ENCODE measurements at places on chromosomes 5 and 9.
A peak's percentile ranks its signal among the peaks of the same experiment; 100 is the strongest.

DNA sequence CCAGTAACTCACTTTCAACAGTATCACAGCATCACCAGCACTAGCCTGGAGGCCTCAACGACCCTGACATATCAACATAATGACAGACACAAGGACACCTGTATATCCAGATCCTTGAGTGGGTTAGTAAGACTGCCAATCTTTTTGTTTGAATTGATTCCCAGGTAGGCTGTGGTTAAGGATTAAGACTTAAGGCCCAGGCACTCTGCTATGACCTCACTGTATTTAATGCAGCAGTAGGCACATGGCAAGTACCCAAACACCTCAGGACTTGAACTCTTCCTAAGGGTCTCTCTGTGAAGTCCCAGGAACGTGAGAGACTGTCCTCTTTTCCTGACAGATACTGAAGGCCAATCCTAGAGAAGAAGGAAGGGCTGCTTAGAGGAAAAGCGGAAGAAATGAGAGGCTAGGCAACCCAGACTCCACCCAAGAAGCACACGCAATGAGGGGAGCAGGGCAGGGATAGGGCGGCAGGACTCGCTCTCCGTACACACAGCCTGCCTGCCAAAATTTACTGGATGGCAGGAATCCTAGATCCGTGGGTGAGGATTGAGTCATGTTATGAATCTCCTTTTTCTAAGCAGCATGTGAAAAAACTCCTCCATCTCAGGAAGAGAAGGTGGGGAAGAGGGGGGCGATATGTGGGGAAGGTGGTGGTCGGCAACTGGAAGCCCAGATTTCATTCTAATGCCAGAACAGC, 93.4 kb downstream of the SIL1 start:
- no peak for DNase-seq

GRCh38 chr9:112921549-112921948, 30.9 kb upstream of the SLC46A2 start:
- DNase-seq: no peak

DNA sequence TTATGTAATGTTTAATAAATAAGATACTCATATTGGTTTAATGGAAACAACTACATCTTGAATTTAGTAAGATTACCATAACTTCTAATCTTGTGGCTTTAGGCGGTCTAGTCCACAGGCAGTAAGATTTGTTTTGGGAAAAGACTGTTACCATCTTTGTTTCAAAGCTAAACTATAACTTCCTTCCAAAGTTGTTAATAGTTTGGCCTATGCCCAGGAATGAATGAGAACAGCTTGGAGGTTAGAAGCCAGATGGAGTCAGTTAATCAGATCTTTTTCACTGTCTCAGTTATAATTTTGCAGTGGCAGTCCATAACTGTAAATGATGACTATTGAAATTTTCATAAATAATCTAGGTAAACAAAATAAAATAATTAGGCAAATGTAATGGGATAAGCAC, 241.8 kb upstream of the KLF9 start:
- DNase-seq: no peak

- DNase-seq: no peak
Measured at GRCh38 chr5:59615272-59615671, 278.3 kb downstream of the PDE4D start.

- DNase-seq: no peak
Measured at GRCh38 chr5:61277190-61277589, 54.9 kb upstream of the ZSWIM6 start.

- DNase-seq: no peak
Measured at GRCh38 chr5:175281714-175282113, 162.3 kb downstream of the DRD1 start.

DNA sequence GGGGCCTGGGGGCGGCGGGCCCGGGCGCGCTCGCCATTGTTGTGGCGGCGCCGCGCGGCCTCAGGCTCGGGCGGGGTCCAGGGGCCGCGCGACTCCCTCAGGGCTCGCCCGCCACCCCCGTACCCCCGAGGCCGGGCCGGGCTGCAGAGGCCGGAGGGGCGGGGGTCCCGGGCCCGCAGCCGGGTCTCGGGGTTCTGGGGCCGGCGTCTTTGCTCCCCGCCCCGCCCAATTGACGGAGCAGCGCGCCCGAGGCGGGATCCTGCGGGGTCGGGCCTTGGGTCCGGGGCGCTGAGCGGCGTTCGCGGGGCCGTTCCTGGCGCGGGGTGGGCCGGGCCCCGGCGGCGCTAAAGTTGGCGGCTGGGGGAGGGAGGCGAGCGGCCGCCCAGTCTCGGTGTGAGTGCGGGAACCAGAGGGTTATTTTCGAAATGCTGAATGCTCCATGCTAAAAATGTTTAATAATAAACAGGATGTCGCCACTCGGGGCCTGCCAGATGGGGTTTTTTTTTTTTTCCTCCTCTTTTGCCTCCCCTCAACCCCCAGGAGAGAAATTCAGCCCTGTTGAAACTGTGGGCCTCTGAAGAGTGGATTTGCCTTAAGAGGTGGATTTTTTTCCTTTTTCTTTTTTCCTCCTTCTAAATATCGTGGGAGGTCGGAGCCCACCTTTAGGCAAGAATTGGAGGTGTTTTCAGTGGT, 724 bp downstream of the PRRC2B start:
- DNase-seq: peak; percentile 49

- DNase-seq: no peak
Measured at GRCh38 chr5:132907161-132907560, 33.7 kb downstream of the LEAP2 start.

GRCh38 chr5:40124367-40124766, 555.3 kb upstream of the PTGER4 start:
- no peak for DNase-seq

GRCh38 chr5:150637245-150638052, 3.0 kb upstream of the SYNPO start:
- no peak for DNase-seq

DNA sequence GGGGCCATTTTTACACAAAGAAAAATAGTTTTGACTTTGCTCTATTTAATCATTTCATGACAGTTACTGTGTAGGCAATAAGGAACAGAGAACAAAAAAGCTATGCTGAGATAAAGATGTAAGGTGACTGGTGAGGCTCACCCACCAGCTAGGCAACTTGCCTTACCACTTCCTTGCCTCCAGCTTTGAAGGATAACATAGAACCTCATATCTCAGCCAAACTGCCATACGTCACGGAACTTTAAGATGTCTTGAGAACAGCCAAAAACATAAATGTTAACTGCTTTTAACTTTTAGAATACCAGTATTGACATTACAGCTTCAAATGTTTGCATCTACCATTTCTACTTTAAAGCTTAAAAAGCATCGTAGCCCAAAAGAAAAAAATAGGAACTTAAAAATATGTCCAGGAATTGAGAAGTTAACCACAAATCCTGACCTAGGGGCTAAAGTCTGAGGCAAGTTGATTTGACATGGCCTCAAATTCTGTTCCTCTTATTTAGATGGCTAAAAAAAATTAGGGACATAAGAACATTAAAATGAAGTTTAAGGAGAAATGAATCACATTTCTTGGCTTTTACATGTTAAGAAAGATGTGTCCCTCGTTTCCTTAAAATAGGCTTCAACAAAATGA, 7.7 kb upstream of the GCNT4 start:
- DNase-seq: no peak

DNA sequence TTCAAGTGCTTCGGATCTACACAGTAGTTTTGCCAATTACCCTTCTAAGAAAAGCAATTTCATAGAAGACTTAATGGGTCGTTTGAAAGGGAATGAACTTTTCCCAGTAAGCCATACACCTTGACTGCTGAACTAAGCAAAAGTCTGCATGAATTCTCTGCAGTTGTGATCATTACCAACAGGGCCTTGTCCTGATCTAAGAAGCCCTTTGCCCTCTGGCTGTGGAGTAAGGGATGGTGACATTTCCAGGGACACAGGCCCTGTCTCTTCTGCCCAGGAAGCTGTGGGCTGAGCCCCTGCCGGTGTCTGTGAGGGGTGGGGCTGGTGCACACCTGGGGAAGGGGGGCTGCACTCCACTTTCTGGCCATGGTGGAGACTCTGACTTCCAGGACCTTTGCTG, 30.5 kb downstream of the ZDHHC11 start:
- DNase-seq: no peak

DNA sequence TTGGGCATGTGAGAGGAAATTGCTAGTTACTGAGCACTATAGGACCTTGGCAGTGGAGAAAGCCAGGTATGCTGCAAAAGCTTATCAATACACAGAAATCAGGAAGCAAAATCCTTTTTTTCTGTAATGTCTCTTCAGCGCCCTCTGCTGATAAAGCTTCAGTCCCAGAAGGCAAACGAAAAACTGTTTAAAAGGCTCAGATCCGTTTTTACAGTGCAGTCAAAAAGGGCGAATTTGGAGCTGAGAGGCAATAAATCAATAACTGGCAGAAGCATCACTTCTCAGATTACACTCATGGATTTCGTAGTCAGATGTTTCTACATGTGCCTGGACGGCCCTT, 1.1 kb upstream of the MAN2A1 start:
- DNase-seq: peak; percentile 10

DNA sequence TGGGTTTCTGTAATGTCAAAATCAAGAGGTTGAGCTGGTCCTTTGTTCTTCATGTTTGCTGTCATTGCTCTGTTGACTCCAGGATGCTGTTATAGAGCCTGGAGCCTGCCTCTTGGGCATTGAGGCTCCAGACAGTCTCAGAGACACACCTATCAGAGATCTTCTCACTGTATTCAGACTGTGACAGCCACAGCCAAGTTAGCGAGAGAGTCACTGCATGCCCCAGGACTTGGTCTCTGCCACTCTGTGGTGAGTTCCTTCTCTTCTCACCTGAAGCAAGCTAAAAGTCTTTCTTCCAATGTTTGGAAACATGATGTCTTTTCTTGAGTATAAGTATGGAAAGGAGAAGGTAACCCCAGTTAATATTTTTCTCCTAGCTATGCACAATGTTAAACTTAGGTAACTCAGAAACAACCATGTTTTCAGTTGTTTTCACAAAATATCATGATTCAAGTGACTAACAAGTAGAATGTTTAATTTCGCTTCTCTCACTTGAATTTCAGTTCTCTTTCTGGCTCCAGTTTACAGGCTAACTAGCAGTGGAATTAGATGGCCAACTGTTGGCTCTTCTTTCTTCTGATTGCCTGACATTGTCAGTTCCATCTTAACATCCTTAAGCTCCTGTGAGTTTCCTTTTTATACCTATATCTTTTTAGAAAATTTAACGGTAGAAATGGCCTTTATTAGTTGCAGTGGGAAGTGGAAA, 20.6 kb upstream of the ZFYVE16 start:
- no peak for DNase-seq

DNA sequence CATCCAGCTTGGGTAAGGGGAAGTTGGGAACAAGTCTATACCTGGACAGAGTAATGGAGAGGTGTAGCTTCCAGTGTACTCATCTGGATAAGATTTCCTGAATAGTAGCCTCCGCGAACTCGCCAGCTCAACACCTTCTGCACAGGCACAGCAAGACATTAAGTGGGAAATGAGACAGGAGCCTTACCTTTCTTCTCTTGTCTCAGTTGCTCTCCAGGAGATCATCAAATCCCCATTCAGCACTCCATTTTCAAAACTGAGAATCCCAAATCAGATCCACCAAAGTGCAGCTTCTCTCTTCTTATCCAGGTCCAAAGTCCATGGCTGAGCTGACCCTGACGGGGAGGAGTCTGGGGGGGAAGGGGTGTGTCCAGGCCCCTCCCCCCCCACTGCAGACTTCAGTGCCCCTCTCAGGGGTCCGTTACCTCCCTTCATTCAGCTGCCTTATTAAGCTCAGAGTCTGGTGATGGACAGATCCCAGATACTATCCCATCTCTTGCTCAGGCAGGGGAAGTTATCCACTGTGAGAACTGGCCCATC, 5.9 kb upstream of the MGAT1 start:
- DNase-seq: no peak

DNA sequence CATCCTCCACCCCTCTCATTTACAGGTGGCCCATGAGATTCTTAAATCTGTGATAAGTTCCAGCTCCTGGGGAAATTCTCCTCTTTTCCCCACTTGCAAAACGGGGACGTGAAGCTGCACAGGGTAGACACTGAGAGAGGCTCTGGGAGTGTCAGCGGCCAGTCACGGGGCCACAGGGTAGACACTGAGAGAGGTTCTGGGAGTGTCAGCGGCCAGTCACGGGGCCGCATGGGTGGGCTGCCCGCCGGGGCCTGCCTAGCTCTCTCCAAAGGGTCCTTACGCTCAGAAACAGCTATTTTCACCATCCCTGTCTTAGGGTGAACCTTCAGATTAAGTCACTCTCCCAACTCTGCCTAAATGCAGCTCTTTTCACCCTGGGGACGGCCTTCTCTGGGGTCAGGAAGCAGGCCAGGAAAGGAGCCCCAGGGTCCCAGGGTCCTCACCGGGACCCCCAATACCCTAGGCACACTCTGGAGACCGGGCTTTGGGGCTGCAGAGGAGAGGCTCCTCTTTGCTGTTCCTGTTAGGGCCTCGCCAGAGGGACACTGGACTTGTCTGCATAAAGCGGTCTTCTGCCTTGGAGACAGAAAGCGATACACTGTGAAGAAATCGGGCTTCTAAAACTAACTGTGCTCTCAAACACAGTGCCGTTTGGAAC, 1.5 kb downstream of the FAM78A start:
- DNase-seq: no peak

GRCh38 chr9:123998970-123999621, 12.5 kb upstream of the LHX2 start:
- no peak for DNase-seq

DNA sequence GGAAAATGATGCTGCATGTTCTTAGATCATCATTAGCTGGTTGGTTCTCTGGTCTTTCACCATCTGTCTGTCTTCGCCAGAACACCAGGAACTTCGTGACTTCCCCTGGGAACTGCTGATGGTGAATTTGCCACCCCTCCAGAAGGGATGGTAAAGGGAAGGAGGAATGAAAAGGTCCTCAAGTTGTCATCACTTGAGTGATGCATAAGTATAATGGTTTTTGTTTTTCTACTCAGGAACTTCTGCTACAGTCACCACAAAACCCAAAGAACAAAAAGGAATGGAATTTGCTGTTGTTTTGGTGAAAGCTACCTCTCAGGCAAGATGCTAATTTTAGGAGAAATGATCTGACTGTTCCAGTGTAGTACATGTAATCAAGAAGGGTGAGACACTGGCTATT, 328.4 kb downstream of the ARHGEF28 start:
- DNase-seq: no peak

- no peak for DNase-seq
Measured at GRCh38 chr5:90131383-90132133, 278.0 kb downstream of the CETN3 start.
